Cerebellar cortex (tissue), 1 donor: ENCODE measurements at places on chromosomes 12 and 14.

GRCh38 chr12:124923905-124924734 is 9.7 kb upstream of the UBC start:
- peak; percentile 46 for DNase-seq

DNA sequence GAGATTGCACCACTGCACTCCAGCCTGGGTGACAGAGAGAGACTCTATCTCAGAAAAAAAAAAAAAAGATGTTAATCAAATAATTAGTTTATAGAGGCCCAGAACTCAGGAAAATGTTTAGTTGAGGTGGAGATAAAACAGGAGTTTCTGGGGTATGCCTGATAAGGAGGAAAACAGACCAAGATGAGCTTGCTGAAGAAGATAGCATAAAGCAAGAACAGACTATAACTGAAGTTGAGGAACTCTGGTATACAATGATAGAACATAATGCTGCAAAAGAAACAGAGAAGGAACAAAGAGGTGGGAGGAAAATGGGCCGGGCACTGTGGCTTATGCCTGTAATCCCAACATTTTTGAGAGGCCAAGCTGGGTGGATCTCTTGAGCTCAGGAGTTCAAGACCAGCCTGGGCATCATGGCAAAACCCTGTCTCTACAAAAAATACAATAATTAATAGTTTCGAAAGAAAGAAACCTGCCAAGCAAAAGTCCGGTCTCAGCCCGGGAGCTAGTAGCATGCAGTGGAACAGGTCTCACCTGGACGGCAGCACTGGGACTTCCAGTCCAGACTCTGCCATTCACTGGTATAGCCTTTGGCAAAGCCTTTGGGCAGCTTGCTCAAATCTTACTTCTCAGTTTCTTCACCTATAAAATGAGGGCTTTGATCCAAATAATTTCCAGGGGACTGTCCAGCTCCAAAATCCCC is 25.4 kb downstream of the SLC35E3 start:
- DNase-seq = no peak

GRCh38 chr12:6494258-6494743 is 399 bp downstream of the NCAPD2 start:
- no peak for DNase-seq

GRCh38 chr12:120041386-120042231 is 52.6 kb downstream of the BICDL1 start:
- DNase-seq = no peak

GRCh38 chr12:53768976-53769375 is 17.2 kb upstream of the CISTR start:
- no peak for DNase-seq

GRCh38 chr14:37668646-37669045 is 73.2 kb downstream of the TTC6 start:
- DNase-seq = no peak

DNA sequence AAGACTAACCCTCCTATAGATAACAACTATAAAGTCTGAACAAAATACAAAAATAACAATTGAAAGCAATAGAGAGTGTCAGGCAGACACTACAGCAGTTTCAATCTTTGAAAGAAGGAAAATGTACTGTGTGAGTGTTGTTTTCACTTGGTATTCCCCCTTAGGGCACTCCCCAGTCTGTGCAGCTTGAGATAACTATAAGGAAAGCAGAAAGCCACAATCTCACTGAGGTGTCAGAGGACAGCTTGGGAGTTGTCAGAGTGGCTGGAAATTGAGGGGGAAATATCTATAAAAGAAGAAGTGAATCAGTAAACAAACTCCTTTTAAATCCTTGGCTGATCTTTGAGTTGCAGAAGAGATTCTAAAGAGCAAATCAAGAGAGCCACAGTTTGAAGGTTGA is 364.8 kb downstream of the NELL2 start:
- DNase-seq = no peak

DNA sequence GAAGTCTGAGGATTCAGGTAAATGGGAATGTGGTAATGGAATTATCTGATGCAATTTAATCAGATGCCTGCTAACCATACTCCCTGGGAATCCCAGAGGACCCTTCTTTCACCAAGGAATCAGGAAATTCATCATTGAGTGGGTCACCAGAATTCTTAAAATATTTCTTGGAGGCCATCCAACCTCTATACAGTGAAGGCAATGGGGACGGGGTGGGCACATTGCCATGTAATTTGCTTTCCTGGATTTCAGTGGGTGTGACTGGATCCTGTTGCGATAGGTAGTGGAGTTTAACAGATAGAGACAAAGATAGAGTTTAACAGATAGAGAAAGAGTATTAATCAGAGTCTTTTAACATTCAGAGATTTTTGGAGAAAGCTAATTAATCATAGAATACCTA is 394.4 kb downstream of the DAD1 start:
- no peak for DNase-seq

DNA sequence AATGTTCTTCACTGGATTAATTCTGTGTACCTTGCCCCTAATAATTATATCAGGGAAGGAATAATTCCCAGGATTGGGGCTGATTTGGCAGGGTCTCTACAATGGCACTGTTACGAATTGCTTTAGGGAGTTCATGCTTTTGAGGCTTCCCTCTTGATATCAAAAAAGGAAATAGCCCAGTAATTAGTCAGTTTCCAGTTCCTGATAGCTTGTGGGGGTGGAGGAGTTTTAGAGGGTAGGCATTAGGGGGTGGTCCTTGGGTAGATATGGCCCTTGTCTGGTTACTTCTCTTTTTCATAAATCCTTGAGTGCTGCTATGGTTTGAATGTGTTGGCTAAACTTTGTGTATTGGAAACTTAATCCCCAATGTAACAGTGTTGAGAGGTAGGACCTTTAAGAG is 6.1 kb upstream of the SRSF5 start:
- no peak for DNase-seq

- no peak for DNase-seq
Measured at GRCh38 chr12:61574339-61574738, 685.9 kb upstream of the USP15 start.

- DNase-seq = no peak
Measured at GRCh38 chr12:66863276-66863675, 184.4 kb upstream of the GRIP1 start.

GRCh38 chr12:8032242-8033152 is at the start of gene FOXJ2:
Gene FOXJ2, plus strand, starts transcription at chr12:8032716. Its CDS starts 7,117 bp downstream, at chr12:8039833.
- DNase-seq = peak; percentile 66

- DNase-seq = no peak
Measured at GRCh38 chr14:21227150-21227549, 42.1 kb downstream of the HNRNPC start.

GRCh38 chr14:32584079-32584478 is 255.0 kb downstream of the AKAP6 start:
- DNase-seq = no peak

DNA sequence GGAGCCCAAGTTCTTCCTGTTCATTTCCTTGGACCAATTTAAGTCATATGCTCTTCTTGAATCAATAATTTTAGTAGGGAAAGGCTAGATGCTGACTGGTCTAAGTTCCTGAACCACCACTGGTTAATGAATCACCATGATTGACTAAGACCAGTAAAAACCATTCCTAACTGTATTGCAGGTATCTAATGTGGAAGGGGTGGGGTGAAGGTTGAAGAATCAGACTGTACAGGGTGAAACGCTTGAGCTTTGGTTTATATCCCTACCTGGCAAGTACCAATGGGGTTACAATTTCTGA is 100.1 kb downstream of the DYRK2 start:
- no peak for DNase-seq

GRCh38 chr12:42749239-42749638 is 159.7 kb upstream of the PRICKLE1 start:
- DNase-seq = no peak

DNA sequence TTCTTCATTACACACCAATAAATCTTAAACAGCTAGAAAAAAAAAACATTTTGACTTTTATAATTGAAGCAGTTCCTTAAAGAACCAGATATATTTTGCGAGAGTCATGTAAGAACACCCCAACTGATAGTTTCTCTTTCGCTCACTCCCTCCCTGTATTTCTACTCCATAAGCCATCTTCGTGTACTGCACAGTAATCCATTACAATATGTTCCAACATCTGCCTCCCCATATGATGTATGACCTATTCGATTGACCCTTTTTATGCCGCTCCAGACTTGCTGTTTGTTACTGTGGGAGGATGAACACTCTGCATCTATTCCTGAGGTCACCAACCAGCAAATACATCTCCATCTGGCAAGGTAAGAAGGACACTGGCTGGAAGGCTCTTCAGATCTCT is 331.7 kb downstream of the SOX5 start:
- DNase-seq = no peak

GRCh38 chr14:98348505-98348904 is 923.5 kb downstream of the BCL11B start:
- no peak for DNase-seq

DNA sequence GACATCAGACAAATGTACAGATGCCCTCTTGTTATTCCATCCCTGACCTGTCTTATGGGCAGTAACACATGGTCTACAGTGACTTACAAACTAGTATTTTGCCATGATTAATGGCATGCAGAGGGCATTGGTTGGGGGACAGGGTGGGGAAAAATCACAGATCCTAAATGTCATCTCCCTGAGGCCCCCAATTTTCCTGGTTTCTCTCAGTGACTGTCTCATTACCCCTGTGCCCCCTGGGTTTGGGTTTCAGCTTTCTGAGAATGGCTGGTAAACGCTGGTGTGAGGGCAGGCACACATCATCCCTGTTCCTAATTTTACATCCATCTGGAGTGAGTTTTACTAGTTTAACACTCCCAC is 10.1 kb downstream of the KRT76 start:
- no peak for DNase-seq

GRCh38 chr12:65984227-65984479 is 146.4 kb downstream of the LLPH start:
- no peak for DNase-seq

- peak; percentile 52 for DNase-seq
Measured at GRCh38 chr14:100076133-100076532, 10.9 kb downstream of the EVL start.

- no peak for DNase-seq
Measured at GRCh38 chr14:94022532-94023411, 3.4 kb upstream of the OTUB2 start.

DNA sequence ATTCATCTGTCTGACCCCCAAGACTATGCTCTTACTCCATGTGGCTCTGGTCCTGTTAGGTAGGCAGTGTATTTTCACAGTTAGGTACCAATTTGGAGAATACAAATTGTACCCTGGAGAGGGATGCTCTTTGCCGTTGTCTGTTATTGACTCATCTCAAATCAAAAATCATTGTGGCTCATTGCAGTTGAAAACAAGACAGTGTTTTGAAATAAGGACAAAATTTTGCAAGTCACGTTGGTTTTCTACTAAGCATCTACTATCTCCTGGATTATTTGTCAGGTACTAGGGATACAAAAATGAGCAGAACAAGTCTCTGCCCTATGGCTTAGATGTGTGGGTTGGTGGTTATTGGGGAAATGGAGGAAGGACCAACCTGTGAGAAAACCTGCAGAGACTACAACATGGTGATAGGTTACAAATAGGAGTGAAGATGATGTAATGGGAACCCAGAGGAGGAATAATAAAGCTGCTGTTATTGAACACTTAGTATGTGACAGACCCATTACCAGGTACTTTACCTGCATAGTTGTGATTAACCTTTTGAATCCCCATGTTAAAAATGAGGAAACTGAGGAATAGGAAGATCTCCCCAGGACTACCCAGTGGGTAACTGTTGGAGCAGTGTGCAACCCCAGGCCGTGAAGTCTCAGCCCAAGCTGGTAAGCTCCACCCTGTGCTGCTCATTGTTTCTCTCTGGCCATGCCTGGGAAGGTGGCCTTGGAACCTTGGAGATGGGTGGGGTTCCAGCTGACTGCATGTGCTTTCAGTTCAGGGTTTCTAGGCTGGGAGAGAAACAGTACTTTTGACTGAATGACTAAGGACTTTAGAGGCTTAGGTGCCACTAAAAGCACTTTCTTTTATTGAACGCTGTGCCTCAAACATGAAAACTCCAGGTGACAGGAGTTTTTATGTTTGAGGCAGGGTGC is 72.9 kb upstream of the SRSF5 start:
- DNase-seq = no peak

GRCh38 chr12:12028668-12029402 is 41.9 kb upstream of the BCL2L14 start:
- no peak for DNase-seq

DNA sequence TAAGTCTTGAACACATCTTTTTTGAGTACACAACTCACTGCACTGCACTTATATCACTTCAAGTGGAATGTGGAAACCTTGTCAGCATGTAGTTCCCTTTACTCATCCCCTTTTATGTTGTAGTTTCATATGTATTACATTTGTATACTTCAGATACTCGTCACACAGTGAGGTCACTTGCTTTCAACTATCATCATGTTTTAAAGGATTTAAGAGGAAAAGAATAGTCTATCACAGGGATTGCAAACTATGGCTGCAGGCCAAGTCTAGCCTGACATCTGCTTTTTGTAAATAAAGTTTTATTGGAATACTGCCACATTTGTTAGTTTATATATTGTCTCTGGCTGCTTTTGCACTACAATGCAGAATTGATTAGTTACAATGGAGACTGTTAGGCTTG is 24.3 kb downstream of the CNOT2 start:
- DNase-seq = no peak

- no peak for DNase-seq
Measured at GRCh38 chr12:93794738-93795137, 117.6 kb downstream of the CRADD start.

GRCh38 chr14:52248057-52248456 is 19.4 kb upstream of the PTGDR start:
- no peak for DNase-seq

GRCh38 chr12:2247596-2247995 is 194.8 kb downstream of the CACNA1C start:
- no peak for DNase-seq

DNA sequence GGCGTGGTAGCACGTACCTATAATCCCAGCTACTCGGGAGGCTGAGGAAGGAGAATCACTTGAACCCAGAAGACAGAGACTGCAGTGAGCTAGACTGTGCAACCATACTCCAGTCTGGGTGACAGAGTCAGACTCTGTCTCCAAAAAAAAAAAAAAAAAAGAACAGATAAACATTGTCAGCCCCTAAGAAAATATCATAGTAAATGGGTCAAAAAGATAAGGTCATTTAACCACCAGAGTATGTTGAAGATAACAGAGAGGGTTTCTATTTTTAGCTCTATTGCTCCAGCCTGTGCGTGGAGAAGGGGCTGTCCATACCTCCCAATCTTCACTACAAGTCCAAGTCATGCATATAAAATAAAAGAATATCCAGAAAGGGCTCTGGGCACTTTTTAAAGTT is 15.4 kb downstream of the LGMN start:
- no peak for DNase-seq

DNA sequence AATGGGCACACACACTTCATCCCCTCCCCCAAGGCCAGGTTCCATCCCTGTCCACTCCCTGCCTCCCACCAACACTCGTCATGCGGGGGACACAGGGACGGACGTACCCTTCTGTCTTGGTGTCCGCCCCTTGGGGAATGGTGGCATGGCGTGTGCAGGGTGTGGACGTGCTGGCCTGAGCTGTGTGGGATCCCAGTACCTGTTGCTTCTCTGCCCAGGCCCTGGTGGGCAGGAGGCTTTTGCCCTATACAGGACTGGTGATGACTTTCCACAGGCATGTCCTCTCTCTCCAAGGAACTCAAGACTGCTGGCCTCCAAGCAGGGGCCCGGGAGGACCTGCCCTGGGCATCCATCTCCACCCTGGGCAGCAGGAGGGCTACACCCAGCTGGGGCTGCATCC is 195.8 kb upstream of the PRMT8 start:
- no peak for DNase-seq

- DNase-seq = no peak
Measured at GRCh38 chr14:28083389-28083788, 683.2 kb upstream of the FOXG1 start.

- no peak for DNase-seq
Measured at GRCh38 chr12:71567537-71567936, 96.1 kb downstream of the ZFC3H1 start.
